Non-pigmented ciliary epithelial cell (primary cell): ENCODE measurements at places on chromosomes 12 and 14.

GRCh38 chr12:124385219-124385969 lies 90.5 kb downstream of the RFLNA start:
- DNase-seq: peak; percentile 63

DNA sequence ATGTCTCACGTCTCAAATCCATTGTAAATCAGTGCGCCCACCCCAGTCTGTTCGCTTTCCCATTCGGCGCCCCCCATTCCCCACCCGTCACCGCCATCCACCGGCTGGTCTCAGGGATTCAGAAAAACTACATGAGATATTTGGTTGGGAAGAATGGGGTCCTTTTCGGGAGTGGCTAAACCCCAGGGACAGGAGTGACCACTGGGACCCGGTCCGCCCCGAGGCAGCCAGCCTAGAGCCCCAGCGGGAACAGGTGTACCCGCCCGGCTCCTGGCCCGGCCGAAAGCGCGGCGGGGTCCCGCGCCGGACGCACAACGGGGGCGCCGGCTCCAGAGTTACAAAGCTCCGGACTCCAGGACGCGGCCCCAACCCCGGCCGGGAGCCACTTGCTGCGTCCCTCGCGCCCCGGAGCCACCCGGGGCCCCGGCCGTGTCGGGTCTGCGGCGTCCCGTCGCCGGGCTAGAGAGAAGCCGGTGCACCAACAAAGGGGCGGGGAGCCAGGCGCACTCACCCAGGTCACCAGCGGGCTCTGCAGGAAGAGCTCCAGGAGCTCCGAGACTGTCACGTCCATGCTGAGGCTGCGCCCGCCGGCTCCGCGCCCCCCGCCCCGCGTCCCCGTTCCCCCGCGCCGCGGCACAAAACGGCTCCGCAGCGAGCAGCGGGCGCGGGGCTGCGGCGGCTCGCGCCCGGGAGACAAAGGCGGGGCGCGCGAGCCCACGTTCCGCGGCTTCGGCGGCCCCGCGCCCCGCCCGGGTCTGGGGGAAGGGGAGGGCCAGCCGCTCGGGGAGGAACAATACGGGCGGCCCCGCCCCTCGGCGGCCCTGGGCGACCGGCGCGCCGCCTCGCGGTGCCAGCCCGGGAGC lies at the start of gene CCDC88C:
TSS of gene CCDC88C (minus strand) at position 701 of the 863 bp plus-strand sequence. CDS start at position 571, 130 bp downstream.
- DNase-seq: no peak

GRCh38 chr12:57126561-57126960 lies 1.7 kb upstream of the LRP1 start:
- no peak for DNase-seq

GRCh38 chr12:50598321-50598862 lies 93.6 kb downstream of the DIP2B start:
- DNase-seq: no peak

DNA sequence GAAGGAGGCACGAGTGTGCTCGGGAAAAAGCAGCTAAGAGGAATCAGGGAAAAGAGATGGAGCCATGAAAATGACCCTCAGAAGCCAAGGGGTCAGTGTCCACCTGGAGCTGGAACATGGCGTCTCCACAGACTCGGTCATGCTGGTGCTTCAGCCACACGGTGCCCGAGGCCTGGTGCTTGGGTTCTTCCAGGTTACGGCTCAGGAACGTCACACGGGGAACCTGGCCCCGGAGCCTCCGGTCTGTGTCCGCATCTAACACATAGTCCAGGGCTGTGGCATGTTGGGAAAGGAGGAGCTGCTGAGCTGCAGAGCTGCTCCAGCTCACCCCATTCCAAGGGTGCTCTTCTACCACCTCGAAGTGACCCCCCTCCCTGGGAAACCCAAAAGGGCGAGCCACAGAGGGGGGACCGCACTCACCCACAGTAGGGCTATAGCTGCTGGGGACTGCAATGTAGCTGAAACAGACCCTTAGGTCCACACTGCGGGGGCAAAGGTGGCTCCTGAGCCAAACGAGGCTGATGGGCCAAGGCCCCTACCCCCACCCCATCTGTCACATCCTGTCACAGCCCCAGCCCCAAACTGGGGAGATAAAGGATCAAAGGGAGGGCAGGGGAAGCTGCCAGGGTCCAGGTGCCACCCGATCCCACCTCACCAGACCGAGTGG lies 10.8 kb downstream of the ITGA7 start:
- DNase-seq: no peak

GRCh38 chr14:94675036-94675435 lies 62.8 kb downstream of the SERPINA3 start:
- DNase-seq: no peak

- DNase-seq: no peak
Measured at GRCh38 chr12:82225871-82226270, 132.3 kb downstream of the CCDC59 start.

GRCh38 chr12:68581926-68582325 lies 28.8 kb upstream of the RAP1B start:
- no peak for DNase-seq
